SK-N-SH (cell line): ENCODE measurements at places on chromosomes 1 and 21.

GRCh38 chr1:33086384-33086850, 5.5 kb downstream of the AZIN2 start:
- peak; percentile 80 for DNase-seq

DNA sequence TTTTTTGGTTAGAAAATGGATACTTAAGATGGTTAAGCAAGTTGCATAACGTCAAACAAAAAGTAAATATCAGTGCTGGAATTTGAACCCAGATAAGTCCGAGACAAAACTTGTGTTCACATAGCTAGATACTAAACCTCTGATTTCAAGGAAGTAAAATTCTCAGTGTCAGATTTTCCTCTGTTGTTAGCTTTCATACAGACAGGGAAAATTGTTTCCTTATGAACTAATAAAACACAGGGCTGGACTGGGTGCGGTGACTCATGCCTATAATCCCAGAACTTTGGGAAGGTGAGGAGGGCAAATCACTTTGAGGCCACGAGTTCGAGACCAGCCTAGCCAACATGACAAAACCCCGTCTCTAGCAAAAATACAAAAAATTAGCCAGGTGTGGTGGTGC, 51.3 kb downstream of the PCNX2 start:
- DNase-seq, result no peak

DNA sequence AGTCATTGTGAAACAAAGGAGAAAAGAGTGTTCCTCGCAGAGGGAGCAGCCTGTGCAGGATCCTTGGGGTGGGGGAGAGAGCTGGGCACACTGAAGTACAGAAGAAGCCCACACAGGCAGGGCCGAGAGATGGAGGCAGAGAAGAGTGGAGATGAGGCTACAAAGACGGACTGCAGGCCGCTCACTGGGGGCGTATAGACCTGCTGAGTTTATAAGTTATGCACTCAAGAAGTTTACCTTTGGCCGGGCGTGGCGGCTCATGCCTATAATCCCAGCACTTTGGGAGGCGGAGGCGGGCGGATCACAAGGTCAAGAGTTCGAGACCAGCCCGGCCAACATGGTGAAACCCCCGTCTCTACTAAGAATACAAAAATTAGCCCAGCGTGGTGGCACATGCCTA, 7.6 kb upstream of the SLAMF9 start:
- DNase-seq, result no peak

GRCh38 chr1:85898861-85899260, 190.6 kb upstream of the ZNHIT6 start:
- no peak for DNase-seq

GRCh38 chr1:12580054-12580887, 37.7 kb downstream of the DHRS3 start:
- DNase-seq, result no peak
